ENCODE measurements at places on chromosomes 3 and 15.

- DNase-seq = no peak
Measured at GRCh38 chr3:48696601-48697000, 10.9 kb upstream of the NCKIPSD start.

DNA sequence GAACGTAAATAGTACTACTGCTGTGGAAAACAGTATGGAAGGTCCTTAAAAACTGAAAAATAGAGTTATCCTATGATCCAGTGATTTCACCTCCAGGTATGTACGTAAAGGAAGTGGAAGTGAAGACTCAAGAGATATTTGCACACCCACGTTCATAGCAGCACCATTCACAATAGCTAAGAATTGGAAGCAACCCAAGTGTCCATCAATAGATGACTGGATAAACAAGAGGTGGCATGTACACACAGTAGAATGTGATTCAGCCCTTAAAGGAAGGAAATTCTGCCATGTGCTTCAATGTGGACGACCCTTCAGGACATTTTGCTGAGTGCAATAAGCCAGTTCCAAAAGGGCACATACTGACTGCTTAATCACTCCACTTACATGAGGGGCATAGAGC lies 188.3 kb downstream of the APBA2 start:
- peak; percentile 27 for DNase-seq

GRCh38 chr3:70716832-70717231 lies 404.4 kb upstream of the MDFIC2 start:
- DNase-seq = no peak

GRCh38 chr15:48667701-48668100 lies 22.2 kb upstream of the FBN1 start:
- no peak for DNase-seq

- no peak for DNase-seq
Measured at GRCh38 chr3:134471521-134472193, 14.1 kb downstream of the ANAPC13 start.

DNA sequence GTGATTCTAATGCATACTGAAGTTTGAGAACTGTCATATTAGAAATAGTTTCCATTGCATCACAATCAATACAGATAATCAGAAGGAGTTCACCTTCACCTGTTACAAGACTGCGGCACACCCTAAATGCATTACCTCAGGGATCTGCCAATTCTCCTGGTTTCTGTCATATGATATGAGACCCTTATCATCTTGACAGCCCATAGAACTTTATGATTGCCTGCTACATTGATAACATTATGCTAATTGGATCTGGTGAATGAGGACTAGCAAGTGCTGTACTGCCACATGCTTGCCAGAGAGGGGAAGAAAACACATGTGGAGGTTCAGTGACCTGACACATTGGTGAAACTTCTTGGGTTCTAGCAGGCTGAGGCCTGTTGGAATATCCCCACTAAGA lies 41.4 kb downstream of the FAH start:
- no peak for DNase-seq

GRCh38 chr3:52452570-52453221 lies 1.1 kb downstream of the TNNC1 start:
- DNase-seq = no peak

- DNase-seq = no peak
Measured at GRCh38 chr15:80264031-80264430, 12.0 kb upstream of the CTXND1 start.

DNA sequence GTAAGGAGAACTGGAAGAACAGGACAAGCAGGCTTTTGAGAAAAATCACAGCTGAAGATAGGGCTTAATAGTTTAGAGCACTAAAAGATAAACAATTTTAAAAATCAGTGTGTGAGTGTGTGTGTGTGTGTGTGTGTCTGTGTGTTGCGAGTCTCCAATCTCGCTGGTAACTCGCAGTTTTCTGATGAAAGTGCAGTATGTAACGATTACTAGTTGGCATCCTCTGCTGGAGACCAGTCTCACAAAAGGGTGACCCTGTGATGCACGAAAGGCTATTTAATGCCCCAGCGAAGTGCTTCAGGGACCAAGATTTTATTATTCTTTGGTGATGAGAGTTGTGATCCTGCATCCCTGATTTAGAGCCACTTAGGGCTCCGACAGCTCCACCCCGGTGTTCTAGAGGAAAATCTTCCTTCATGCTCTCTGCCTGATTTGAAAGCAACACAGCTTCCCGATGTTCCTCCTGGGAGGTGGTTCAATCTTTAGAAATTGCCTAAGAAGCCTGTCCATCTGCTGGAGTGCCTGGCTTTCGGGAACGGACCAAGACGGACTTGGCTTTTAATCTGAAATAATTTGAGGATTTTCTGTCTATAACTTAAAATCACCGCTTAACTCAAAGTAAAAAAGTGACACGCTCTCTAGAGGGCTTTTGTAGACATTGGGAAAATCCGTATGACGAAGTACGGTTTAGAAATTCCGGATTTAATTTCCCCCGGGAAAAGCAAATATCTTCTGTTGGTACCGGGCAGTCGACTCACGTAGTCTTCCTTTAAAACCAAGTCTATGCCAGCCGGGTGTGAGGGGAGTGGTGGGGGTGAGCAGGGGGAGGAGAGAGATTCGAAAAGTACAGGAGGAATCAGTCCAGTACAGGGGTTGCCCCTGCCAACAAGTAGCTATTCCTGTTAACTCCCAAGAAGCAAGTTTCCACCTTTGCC lies 1.1 kb upstream of the ALCAM start:
- DNase-seq = peak; percentile 55

DNA sequence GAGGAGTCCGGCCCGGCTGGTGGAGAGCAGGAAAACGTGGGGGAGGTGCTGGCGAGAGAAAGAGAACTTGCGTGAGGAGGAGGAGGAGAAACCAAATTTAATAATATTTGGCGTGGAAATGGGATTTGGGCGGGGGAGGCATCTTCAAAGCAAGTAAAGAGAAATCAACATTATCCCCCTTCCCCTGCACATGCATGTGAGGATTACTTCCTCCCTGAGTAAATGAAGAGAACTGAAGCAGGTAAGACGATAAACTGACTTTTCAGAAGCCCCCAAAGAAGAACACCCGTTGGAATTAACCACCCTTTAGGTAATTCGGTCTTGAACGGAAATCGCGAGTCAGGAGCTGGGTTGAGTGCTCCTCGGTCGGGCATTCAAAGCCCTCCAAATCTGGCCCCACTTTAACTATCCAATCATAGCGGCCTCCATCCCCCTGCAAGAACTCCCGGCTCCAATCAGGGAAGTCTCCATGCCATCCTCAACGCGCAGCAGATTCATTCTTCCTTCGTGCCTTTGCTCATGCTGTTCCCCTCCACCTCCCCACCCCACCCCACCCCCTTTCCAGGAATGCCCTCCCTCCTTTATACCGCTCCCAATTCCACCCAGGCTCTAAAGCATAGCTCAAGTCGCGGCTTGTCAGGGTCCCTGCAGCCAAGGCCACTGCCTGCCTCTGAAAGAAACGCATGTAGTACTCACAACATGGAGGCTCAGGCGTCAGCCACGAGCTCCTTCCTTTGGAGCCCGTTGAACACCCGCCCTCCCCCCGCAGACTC lies 545 bp upstream of the RFX7 start:
- peak; percentile 81 for DNase-seq

- DNase-seq = no peak
Measured at GRCh38 chr15:87207251-87207650, 1049.3 kb downstream of the NTRK3 start.

DNA sequence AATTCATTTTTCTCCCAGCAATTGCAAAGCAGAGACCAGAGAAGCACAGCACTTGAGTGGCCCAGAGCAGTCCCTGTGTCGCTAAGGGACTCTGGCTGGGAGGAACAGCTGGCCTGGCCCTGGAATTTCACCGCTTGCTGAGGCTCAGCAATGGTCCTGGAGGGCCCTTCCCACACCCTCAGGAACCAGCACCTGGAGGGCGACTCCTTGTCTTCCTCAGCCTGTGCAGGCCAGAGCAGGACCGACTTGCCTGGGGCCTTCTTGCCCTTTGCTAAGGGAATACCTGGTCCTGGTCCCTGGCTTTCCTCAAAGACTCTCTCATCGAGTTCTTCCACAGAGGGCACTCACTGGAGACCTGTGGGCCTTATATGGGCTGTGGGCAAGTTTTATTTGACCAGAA lies 294.6 kb downstream of the RPLP1 start:
- DNase-seq = no peak

- peak; percentile 68 for DNase-seq
Measured at GRCh38 chr3:150253622-150254021, 154.5 kb upstream of the TSC22D2 start.

GRCh38 chr3:143821862-143822261 lies 26.4 kb downstream of the SLC9A9 start:
- DNase-seq = no peak

DNA sequence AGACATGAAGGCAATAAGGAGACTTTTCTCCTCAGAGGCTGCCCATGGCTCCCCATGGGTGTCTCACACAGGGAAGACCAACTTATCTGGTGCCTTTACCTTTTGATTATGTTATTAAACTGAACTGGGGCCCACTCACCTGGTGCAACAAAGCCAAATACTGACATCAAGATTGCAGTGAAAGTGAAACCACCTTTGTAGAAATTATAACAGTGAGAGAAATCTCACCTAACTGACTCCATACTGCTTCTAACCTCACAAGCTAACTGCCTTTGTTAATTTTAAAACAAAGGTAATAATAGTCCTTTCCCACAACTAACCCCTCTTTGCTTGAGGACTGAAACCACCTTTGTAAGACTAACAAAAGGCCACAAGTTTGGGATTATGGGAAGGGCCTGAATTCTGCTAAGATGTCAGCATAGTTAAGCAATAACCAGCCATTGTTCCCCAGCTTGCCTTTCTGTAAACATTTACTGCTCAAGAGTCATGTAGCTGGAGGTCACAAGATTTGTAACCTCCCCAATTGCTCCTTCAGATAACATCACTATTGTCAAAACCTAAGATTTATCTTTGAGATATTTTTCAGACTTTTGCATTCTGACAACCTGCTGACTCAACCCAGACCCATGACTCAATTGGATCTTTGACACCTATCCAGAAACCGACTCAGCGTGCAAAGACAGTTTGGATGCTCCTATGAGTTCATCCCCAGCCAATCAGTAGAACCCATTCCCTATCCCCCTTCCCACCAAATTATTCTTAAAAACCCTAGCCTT lies 420.3 kb upstream of the CFAP20DC start:
- DNase-seq = no peak

- no peak for DNase-seq
Measured at GRCh38 chr3:62817678-62818077, 57.5 kb downstream of the CADPS start.

DNA sequence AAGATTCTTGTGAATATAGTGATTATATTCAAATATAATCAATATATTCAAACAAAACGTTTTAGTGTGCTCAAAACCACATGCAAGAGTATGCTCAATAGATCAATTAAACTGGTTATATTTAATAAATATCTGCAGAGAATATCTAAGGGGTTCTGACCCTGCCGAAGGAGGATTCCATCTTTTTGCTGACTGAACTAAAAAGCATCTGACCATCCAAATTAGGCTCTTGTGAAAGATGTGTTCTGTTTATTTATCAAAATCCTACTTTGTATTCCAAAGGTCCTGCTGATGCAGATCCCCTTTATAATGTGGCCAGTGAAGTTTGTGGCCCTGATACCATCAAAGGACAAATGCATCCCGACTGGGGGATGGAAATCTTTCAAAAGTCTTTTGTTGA lies 41.8 kb upstream of the ARPIN start:
- no peak for DNase-seq

Measured in NCI-H345 (cell line).